ENCODE measurements at places on chromosomes 7 and 10.

- no peak for DNase-seq
Observed at GRCh38 chr10:70283445-70284399, at the start of gene NPFFR1. NPFFR1 (minus strand) TSS chr10:70284004; CDS start chr10:70283676, 328 bp downstream.

GRCh38 chr7:79454361-79454960, 994 bp upstream of the MAGI2 start:
- no peak for DNase-seq

DNA sequence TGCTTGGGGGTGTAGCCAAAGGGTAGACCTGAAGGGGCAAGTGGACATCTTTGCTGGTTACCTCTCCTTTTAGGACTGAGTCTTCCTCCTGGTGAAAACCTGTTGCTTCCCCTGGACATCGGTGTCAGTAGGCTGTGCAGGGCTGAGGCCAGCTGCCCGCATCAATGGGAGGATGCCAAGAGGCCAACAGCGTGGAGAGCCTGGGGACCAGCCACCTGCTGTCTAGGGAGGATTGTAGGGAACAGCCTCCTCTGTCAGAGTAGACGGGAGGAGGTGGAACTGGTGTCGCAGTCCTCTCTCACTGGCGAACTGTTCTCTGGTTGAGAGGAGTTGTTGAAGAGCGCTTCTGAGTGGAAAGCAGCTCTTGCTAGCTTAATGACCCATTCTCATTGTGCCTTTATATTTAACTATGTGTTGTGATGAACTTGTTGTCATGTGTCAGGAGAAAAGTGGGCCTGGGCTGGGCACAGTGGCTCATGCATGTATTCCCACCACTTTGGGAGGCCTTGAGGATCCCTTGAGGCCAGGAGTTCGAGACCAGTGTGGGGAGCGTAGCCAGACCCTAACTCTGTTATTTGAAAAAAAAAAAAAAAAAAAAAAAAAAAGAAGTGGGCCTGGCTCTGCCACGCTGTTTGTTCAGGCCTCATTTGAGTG, 1.8 kb downstream of the SUFU start:
- no peak for DNase-seq

DNA sequence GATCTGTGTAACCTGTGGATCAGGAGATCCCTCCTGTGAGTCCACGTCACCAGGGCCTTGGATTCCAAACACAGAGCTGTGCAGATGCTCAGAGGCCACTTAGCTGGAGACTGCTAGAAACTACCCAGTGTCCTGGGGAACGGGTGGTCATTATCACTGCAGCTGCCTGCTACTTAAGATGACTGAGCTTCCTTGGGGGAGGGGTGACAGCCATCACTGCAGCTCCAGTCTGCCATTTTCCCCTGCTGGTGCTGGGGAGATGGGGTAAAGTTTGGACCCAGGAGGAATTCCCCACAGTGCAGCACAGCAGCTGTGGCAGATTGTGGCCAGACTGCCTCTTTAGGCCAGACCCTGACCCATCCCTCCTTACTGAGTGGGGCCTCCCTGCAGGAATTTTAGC, 78.8 kb upstream of the VOPP1 start:
- no peak for DNase-seq

DNA sequence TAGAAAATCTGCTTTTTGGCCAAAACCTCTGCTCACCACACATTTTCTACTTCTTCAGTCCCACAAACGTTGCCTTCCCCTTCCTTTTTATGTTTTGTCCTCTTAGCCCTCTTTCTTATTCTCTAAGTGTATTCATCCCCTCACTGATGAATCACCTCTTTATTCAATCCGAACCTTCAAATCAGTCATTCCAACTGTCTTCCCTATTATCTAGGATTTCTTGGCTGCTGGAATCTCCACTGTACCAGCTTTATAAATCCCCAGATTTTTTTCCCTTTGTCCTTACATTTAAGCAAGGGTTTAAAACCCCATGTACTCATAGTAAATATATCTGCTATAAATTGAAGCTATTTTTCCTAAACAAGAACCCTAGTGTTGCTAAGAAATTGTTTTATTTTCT, 176.9 kb downstream of the SEMA3A start:
- no peak for DNase-seq

DNA sequence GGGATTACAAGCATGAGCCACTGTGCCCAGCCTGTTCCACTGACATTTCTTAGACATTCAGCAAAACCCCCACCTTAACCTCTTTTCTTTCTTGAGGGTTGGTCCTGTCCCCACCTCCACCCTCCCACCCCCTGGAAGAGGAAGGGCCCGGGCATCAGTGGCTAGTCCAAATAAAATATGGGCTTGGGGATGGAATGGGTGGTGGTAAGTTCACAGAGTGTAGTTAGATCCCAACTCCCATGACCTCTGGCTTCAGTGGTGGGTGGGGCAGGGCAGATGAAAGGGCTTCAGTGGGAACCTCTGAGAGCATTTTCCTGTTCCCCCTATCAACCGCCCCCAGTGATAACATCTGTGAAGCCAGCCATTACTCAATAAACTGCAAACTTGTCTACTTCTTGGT, 9.8 kb downstream of the SFXN3 start:
- DNase-seq: no peak

DNA sequence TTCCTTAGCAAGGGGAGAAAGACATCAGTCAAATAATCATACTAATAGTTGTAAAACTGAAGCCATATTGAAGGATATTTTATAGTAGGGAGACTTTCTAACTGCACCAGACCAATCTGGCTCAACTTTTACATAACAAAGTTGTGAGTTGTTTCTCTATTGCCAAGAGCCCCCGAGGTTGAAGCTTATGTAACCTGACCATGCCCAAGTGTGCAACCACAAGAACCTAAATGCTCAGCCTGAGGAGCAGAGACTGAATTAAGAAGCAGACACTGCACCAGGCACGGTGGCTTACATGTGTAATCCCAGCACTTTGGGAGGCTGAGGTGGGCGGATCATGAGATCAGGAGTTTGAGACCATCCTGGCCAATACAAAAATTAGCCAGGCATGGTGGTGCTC, 77.3 kb upstream of the ARMC3 start:
- no peak for DNase-seq

DNA sequence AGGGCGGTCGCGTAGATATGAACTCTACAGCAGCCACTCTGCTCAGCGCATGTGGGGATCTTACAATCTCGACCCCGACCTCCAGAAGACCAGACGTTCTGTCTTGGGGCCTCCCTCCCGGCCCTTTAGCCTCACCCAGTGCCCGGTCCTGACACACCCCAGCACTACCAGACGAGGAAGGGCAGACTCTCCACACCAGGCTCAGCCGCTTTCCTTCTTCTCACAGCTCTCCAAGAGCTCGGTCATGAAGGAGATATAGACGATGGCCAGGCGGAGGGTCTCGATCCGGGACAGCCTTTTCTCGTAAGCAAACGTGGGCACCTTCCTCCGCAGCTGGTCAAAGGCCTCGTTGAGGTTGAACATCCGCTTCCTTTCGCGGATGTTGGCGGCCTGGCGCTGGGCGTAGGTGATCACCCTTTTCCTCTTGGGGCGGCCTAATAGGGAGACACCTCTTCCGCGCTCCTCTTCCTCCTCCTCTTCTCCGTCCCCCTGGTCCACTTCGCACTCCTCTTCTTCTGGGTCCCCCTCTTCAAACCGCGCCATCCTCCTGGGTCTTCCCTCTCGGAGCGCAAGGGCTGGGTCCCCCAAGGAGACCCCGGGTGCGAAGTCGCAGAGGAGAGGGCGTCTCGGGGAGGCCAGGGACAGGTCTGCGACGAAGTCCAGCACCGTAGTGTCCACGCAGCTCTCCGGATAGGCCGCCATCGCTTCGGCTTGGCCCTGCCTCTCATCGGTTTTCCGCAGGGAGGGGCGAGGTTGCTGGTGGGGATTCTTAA, at the start of gene FERD3L:
Gene FERD3L, minus strand, starts transcription at position 761 of the 773 bp plus-strand sequence. Its CDS starts 59 bp downstream, at position 702.
- DNase-seq: no peak

DNA sequence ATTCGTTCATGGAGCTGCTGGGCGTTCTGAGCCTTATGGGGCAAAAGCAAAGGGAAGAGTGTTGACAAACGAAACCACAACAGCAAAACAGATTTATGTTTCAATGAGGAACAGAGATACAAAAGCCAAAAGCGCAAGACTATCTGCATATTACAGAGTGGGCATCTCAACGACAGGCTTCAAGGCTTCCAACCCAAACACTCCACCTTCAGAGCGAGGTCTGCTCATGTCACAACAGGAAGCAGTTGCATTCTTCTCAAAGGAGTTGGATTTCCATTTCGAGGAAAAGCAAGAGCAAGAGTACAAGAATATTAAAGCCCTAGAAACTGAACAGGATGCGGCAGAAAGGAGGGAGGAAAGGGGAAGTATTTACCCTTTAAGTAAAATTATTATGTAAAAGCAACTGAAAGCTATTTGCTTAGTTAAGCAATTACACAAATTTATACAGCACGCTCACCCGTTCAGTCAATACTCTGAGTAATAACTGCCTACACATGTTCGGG, 189.3 kb downstream of the ELMO1 start:
- peak; percentile 87 for DNase-seq

- no peak for DNase-seq
Observed at GRCh38 chr7:103348452-103348851, 1.0 kb downstream of the PSMC2 start.

DNA sequence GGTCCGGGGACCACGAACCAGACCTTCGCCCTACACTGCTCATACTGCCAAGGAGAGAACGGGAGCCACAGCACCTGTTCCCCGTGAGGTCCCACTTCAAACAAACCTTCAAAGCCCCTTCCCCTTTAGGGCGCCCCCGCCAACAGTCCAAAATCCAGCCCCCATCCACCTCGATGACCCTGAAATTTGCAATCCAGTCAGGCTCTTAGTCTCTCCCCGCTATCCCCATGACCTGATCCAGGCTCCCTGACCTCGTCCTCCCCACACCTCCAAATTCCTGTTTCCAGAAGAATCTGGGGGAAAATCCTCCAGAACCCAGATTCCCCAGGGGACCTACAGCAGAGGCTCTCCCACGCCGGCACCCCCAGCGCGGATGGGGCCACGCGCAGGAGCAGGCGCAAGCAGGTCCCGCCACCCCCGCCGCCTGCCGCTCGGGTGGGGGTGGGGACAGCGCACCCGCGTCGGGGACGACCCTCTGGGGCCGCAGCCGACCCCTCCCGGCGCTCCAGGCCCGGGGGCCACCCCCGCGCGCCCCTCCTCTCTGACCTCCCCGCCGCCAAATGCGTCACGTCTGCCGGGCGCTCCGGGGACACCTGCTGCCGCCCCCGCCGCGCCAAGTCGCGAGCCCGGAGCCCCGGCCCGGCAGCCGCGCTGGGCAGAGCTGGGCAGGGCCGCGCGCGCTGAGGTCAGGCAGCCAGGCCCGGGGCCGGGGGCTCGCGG, 753 bp downstream of the CAMK2B start:
- no peak for DNase-seq

DNA sequence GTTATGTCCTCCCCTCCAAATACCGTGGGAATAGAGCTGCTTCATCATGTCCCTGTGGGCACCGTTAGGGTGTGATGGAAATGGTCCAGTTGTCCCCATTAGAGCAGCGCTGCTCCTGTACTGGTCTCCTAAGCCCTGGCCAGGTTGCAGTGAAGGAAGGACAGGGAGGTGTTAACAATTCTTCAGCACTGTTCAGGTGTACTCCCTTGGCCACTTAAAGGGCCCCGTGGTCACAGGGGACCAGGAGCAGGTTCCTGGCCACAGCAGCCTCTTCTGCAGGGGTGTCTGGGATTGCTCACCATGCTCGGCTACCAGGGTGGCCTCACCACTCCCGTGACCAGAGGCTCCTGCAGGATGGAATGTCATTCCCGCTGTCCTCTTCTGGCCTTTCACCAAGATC, 65.8 kb downstream of the MINDY4 start:
- DNase-seq: no peak

- no peak for DNase-seq
Observed at GRCh38 chr10:18071591-18071990, 68.6 kb upstream of the CACNB2 start.

DNA sequence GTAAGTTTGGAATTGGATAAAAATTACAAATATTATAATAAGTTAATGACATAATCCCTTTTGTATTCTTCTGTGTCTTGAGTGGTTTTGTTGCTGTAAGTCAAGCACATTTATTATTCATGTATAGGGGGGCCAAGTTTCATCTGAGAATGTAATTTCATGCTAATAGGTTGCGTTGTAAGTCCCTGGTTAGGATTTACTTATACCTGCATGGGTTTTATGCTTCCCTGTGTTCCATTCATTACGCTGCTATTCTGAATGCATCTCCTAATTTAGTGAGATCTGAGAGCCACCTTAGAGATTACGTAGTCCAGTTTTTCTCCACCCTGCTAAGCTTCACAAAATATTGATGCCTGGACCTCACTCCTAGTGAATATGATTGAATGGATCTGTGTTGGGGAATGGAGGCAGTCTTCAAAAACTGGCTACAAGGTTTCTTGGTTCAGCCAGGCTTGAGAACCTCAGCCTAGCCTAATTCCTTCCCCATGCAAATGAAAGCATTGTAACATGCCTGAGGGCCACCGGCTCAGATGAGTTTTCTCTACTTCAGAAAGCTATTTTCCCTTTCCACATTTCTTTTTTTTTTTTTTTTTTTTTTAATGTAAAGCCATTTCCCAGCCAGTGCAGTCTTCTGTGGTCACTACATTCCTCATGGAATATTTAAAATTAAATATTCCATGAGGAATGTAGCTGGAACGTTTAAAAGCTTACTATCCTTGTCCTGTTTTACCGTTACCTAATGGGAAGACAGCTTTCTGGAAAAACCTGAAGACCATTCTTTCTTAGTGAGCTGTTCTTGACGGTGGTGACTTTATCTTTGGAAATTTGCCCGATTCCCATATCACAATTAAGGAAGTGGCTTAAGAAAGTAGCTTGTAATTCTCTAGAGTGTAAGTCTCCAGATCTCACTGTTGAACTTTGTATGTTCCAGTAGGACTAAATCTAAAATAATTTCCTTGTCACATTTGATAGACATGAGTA, 16.0 kb downstream of the PAPSS2 start:
- no peak for DNase-seq

GRCh38 chr7:5207131-5207530, 17.1 kb downstream of the WIPI2 start:
- no peak for DNase-seq

GRCh38 chr10:62732841-62733653, 71.5 kb upstream of the ADO start:
- DNase-seq: no peak

- no peak for DNase-seq
Observed at GRCh38 chr7:68629-69028, 123.7 kb upstream of the FAM20C start.

- DNase-seq: peak; percentile 58
Observed at GRCh38 chr10:59362959-59363381, 621 bp upstream of the FAM13C start.

DNA sequence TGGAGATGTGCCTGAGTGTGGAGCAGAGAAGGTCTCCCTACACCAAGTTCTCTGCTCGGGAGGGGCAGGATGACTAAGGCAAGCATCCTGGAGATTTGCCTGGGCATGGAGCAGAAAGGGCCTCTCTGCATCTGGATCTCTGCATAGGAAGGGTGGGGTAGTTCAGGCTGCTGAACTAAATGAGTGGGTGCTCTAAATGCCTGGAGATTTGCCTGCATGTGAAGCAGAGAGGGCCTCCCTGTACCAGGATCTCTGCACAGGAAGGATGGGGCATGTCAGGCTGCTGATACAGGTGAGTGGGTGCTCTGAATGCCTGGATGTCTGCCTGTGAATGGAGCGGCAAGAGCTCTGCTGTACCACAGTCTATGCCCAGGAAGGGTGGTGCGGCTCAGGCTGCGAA, 680.7 kb downstream of the SUGCT start:
- DNase-seq: no peak

- DNase-seq: no peak
Observed at GRCh38 chr10:111298031-111298430, 221.2 kb downstream of the ADRA2A start.

- no peak for DNase-seq
Observed at GRCh38 chr7:43535810-43536585, 46.9 kb upstream of the STK17A start.

GRCh38 chr7:95479992-95480624, 5.6 kb upstream of the ASB4 start:
- no peak for DNase-seq

Measured in NCI-H526 treated with DMSO at 0.1 percent for 48 hours (cell line).